ENCODE measurements at places on chromosomes 3 and 15.

GRCh38 chr3:190178779-190179178 is 58.1 kb upstream of the P3H2 start:
- DNase-seq: no peak

GRCh38 chr3:71931922-71932321 is 147.0 kb upstream of the PROK2 start:
- no peak for DNase-seq

DNA sequence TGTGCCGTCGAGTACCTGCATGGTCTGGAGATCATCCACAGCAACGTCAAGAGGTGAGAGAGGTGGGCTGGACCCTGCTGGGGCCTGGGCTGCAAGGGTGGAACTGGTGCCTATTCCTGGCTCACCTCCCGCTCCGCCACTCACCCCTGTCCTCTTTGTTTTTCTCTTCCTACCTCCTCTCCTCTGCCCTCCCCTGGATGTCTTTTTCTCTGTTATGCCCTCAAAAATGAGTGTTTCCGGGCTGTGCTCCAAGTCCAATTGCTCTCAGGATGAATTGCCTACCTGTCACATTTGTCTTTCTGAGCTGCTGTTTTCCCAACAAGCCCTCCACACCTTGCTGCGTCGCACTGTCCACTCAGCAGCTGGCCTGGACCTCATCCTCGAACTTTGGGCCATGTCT is 28.5 kb upstream of the TATDN2 start:
- DNase-seq: no peak

DNA sequence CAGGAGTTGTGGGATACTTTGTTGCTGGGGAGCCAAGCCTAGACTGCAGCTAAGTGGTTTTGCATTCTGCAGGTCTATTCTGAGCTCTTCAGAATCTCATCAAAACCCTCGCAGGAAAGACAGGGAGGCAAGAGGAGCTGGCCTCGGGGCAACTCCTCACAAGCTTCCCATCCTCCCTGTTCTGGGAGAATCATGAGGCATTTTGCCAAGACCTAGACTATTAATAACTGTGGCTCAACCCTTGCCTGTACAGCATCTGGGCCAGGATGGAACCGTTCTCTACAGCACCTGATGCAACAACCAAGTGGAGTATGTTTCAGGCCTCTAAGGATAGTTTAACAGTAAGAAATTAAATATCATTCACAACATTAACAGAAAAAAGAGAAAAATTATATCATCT is 20.2 kb upstream of the SLC6A20 start:
- DNase-seq: no peak

DNA sequence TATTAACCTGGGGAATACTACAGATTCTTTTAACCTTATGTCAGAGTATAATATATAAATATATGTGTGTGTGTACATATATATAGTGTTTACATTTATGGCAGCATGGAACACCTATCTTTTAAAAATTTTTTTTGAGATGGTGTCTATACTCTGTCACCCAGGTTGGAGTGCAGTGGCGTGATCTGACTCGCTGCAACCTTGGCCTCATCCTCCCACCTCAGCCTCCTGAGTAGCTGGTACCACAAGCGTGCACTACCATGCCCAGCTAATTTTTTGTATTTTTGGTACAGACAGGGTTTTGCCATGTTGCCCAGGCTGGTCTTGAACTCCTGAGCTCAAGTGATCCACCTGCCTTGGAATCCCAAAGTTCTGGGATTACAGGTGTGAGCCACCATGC is 18.5 kb upstream of the ERICH6 start:
- DNase-seq: no peak

DNA sequence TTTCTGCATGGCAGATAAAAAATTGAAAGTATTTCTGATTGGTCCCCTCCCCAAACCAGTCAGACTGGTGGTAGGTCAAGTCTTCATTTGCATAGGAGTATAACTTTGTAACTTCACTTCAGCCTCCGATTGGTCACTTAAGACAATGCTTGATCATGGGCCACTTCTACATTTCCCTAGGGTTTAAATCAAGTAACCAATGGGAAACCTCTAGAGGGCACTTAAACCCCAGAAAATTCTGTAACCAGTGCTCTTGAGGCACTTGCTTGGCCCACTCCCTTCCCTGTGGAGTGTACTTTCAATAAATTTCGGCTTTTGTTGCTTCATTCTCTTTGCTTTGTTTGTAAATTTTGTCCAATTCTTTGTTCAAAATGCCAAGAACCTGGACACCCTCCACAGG is 225.5 kb downstream of the ARPP21 start:
- no peak for DNase-seq

- no peak for DNase-seq
These were observed 21.3 kb downstream of the PRTG start for GRCh38 chr15:55721554-55722185.

All from left lobe of liver (tissue), 2 donors.